HFFc6 (cell line): ENCODE measurements at places on chromosomes 12 and 14. TPM values are rescaled to one million over a fixed set of nuclear protein-coding genes. Genes with fewer than 3 reads are reported as not detected.

DNA sequence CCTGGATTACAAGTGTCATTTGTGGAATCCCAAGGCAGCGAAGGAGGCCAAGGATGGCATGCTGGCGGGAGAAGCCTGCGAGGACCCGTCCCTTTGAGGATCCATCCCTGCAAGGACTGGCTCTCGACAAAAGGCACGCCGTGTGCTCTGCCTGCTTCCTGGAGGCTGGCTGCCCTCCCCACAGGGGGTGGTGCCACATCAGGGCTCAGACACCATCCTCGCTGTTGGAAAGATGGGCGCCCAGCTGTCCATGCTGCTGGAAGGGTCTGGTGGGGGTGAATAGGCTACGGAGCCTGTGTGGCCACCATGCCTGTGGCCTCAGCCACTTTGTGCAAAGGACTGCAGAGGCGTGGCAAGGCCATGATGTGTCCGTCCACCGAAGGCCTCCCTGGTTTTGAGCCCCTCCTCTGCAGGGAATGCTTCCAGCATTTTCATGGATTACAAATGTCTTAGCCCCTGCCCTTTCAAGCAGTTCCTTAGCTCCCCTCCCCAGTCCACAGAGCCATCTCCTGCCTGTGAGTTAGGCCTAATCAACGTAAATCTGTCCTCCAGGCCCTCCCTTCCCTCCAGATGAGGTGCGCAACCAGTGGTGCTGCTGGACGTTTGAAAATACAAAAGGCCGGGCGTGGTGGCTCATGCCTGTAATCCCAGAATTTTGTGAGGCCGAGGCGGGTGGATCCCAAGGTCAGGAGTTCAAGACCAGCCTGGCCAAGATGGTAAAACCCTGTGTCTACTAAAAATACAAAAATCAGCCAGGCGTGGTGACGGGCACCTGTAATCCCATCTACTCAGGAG is 22.1 kb downstream of the ZBTB42 start:
- DNase-seq = no peak

The IL25 gene
- not detected in 3 replicates for total RNA-seq

DNA sequence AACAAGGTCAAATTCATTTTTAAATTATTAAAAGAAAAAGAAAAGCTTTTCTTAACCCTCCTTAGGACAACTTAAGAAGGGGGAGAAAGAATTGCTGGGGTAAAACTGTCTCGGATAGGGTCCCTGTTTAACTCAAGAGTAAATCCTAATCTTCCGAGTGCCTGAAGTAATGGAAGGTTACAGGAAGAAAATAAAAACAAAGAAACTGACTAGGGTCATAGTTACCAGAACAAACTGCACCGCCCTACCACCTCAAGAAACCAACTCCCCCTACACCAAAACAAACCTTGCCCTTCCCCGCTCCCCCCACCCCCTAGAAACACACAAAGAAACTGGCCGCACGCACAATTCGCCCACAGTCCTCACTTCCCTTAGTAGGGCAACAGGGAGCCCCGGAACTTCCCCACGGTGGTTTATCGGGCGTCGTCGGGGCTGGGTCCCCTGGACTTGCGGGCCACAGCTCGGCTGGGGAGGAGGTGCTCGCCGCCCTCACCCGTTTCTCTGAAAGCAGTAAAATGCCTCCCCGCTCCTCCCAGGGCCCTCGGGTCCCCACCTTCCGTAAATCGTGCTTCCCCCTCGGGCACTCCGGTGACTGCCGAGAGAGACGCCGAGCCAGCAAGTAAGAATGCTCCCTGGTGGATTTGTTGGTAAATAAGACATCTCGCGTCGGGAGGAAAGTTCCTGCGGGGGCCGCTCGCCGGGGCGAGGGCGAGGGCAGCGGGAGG is 2.4 kb downstream of the SINHCAF start:
- peak; percentile 25 for DNase-seq

DNA sequence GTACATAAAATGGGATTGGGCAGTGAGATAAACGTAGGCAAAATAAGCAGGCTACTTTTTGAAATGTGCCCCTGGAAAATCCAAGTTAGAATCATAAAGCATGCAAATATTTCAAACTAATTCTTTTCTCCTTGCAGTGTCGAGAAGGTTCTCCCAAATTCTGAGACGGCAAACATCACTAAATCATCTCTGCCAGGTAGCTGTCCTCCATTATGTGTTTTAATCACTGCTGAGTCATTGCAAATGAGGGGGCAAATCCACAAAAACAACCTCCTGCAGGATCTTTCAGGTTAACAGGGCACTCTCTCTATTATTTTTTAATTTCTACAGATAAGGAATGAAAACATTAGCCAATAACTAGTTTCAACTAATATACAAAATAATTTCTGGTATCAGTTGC is 63.2 kb upstream of the RIC8B start:
- DNase-seq = no peak

DNA sequence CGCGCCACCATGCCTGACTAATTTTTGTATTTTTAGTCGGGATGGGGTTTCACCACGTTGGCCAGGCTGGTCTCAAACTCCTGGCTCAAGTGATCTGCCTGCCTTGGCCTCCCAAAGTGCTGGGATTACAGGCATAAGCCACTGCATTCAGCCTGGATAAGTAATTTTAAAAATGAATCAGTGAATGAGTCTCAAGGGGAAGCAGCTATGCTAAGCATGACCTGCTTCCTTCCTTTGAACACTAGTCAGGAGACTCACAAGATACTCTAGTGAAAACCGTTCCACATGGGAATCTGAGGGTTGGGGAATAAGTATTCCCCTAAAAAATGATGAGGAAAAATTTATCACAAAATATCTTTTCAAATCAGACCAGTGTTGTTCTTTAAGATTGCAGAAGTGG is 10.7 kb upstream of the FAM234B start:
- no peak for DNase-seq

The DHRS2 gene
- total RNA-seq = 0.18 to 0.67 TPM (median 0.31 TPM) in 3 replicates

The KRT83 gene
- total RNA-seq = not detected in 3 replicates
